ENCODE measurements at places on chromosomes 12 and 14.

DNA sequence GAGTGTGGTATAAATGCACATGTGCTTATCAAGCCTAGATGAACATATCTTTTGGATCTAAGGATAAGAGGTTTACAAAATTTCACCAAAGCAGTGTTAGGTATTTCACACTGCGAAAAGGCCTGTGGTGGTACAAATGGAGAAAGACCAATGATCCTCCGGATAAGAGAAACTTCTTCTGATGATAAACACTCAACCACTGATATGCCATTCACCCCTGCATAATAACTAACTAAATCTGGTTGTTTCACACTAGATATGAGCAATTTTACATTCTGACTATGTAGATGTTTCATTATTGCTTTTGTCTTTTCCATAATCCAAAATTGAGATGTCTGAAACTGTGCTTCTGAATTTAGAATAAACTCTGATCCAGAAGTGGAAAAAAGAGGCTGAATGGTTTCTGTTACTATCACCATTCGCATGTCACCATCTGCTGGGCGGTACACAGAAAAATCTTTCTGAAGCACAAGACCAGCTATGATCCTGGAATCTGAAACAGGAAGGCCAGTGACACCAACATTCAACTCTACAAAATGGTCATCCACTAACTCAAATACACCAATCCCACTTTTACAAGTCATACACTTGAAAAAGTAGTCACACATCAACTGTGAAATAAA, 1.3 kb downstream of the BBS10 start:
- no peaks in the 10 kb centered on the region for H3K36me3 ChIP-seq
- DNase-seq = peak; percentile 29
- H3K4me1 ChIP-seq = peaks cover 16% of the 10 kb centered on the region
- H3K4me3 ChIP-seq = peak overlapping the region; percentile 89

- peaks cover 62% of the 10 kb centered on the region for H3K4me1 ChIP-seq
- no peak overlapping the region for H3K27ac ChIP-seq
- H3K27me3 ChIP-seq = no peaks in the 10 kb centered on the region
- H3K4me3 ChIP-seq = no peak overlapping the region
Observed at GRCh38 chr12:122886851-122887818, 8.8 kb downstream of the VPS37B start.

GRCh38 chr14:104820669-104821228, 19.8 kb downstream of the ZBTB42 start:
- no peak overlapping the region for H3K4me3 ChIP-seq
- H3K4me1 ChIP-seq = peaks cover 19% of the 10 kb centered on the region
- no peaks in the 10 kb centered on the region for H3K27me3 ChIP-seq
- peak; percentile 75 for DNase-seq
- H3K36me3 ChIP-seq = no peaks in the 10 kb centered on the region
- H3K27ac ChIP-seq = no peak overlapping the region

GRCh38 chr14:96811985-96812667, 14.9 kb downstream of the VRK1 start:
- H3K36me3 ChIP-seq = no peaks in the 10 kb centered on the region
- H3K27me3 ChIP-seq = no peaks in the 10 kb centered on the region
- DNase-seq = no peak
- H3K4me3 ChIP-seq = no peak overlapping the region
- H3K4me1 ChIP-seq = no peaks in the 10 kb centered on the region
- H3K27ac ChIP-seq = no peak overlapping the region

DNA sequence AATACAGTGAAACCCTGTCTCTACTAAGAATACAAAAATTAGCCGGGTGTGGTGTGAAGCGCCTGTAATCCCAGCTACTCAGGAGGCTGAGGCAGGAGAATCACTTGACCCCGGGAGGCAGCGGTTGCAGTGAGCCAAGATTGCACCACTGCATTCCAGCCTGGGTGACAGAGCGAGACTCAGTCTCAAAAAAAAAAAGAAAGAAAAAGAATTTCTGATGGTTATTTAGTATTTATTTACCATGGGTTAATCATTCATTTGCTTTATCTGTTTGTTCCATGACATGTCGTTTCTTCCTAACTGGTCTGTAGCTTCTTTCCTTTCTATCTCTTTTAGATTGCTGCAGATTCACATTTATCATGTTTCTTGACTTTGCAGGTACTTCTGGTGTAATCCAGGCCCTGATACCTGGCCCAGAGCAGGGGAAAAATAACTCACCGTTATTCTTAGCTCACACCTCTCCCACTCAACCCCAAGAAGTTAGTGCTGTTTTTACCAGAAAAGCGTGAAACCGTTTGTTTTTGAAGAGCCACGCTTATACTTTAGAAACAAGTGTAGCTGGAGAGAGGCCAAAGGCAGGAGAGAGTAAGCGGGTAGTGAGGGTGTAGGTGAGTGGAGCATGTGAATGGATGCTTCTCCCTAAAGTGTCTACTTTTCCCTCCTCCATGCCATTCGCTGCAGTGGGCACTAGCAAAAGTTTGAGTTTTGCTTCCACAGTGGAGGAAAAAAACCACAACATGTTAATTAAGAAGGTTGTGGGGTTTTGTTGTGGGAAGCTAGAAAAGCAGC, 45.4 kb downstream of the SRGAP1 start:
- no peaks in the 10 kb centered on the region for H3K27me3 ChIP-seq
- no peak overlapping the region for H3K4me3 ChIP-seq
- H3K36me3 ChIP-seq = peaks cover 5% of the 10 kb centered on the region
- H3K27ac ChIP-seq = no peak overlapping the region

DNA sequence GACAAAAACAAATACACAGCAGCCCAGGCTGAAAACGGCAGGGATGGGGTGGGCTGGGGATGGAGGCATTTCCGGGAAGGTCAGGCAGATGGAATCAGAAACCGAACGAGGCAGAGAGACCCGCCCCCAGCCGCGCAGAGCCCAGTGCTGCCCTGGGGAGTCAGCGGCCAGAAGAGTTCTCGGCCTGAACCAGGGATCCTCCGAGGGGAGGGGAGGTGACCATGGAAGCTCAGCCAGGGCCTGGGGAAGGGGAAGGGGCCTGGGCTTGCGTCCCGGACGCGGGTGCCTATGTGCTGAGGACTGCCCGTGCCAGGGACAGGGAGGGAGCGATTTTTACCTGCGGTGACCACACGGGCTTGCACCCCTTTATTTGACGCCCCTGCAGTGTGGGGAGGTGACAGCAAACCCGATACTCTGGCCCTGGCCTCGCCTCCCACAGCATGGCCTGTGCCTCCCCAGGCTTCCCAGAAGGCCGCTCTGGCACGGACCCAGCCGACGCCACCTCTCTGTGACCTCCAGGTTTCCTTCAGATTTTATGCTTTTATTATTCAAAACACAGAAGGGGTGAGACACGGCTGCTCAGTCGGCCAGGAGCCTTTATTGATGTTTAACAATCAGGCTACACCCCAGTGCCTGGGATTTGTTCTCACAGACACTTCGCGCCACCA, 7.7 kb downstream of the LRCOL1 start:
- H3K4me3 ChIP-seq = peak overlapping the region; percentile 32
- H3K4me1 ChIP-seq = no peaks in the 10 kb centered on the region
- H3K36me3 ChIP-seq = no peaks in the 10 kb centered on the region

GRCh38 chr14:94355191-94355794, 32.2 kb upstream of the SERPINA6 start:
- peak; percentile 73 for DNase-seq
- no peak overlapping the region for H3K4me3 ChIP-seq
- no peaks in the 10 kb centered on the region for H3K27me3 ChIP-seq
- no peaks in the 10 kb centered on the region for H3K36me3 ChIP-seq
- H3K4me1 ChIP-seq = no peaks in the 10 kb centered on the region

- H3K4me3 ChIP-seq = no peak overlapping the region
- H3K27me3 ChIP-seq = no peaks in the 10 kb centered on the region
- no peaks in the 10 kb centered on the region for H3K36me3 ChIP-seq
- no peaks in the 10 kb centered on the region for H3K4me1 ChIP-seq
- DNase-seq = no peak
Observed at GRCh38 chr14:91152499-91152898, 38.6 kb downstream of the DGLUCY start.

Measured in tibial artery (tissue), 4 donors.